Stomach (tissue), 19 donors: ENCODE measurements at places on chromosomes 3 and 15. TPM values are rescaled to one million over a fixed set of nuclear protein-coding genes. Genes with fewer than 3 reads are reported as not detected.

DNA sequence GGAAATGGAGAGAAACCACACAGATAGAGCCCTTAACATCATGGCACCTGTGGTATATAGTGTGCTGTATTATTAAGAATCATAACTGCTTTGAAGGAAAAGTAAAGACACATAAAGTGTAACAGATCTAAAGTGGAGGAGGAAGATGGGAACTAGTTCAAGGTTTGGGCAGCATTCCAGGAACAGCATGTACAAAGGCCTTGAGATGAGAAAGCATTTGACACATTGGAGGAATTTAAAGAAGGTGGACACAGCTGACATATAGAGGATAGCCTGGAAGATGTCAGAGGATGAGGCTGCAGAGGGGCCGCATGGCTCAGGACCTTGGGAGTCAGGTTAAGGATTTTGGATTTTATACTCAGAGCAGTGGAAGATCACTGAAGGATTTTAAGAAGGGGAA is 39.0 kb downstream of the LRTM1 start:
- no peak overlapping the region for H3K27ac ChIP-seq
- no peak overlapping the region for H3K4me3 ChIP-seq
- H3K27me3 ChIP-seq: no peaks in the 10 kb centered on the region
- DNase-seq: no peak

TADA3 gene
- polyA plus RNA-seq: 36.4 TPM

PARP3 gene
- 10.7 TPM for polyA plus RNA-seq

- H3K27me3 ChIP-seq: no peaks in the 10 kb centered on the region
- peaks cover 67% of the 10 kb centered on the region for H3K4me1 ChIP-seq
- peak overlapping the region; percentile 93 for H3K27ac ChIP-seq
- H3K4me3 ChIP-seq: no peak overlapping the region
These were observed 78.9 kb downstream of the RBPMS2 start for GRCh38 chr15:64696481-64696880.

GRCh38 chr15:88393719-88394519 is 73.3 kb downstream of the MRPL46 start:
- H3K27me3 ChIP-seq: no peaks in the 10 kb centered on the region
- H3K4me3 ChIP-seq: no peak overlapping the region
- H3K27ac ChIP-seq: peak overlapping the region; percentile 18
- no peak for DNase-seq

DNA sequence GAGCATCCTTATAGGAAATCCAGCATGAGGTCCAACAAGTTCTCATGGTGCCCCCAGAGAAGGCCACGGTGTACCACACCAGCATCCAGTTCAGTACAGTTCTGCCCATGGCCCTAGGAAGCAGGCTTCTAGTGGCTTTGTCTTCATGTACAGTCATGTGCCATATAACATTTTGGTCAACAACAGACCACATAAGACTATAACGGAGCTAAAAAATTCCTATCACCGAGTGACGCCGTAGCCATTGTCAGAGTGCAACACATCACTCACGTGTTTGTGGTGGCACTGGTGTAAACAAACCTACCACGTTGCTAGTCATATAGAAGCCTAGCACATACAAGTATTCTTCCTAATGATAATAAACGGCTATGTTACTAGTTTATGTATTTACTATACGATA is 209.0 kb downstream of the ARRDC4 start:
- peaks cover 5% of the 10 kb centered on the region for H3K27me3 ChIP-seq
- H3K27ac ChIP-seq: no peak overlapping the region
- H3K4me1 ChIP-seq: no peaks in the 10 kb centered on the region
- no peak for DNase-seq

CFAP91 gene
- polyA plus RNA-seq: 1.5 TPM

AVEN gene
- 8.6 TPM for polyA plus RNA-seq

CLRN1 gene
- not detected for polyA plus RNA-seq

- H3K4me3 ChIP-seq: no peak overlapping the region
- H3K36me3 ChIP-seq: no peaks in the 10 kb centered on the region
- H3K27me3 ChIP-seq: no peaks in the 10 kb centered on the region
- H3K4me1 ChIP-seq: peaks cover 14% of the 10 kb centered on the region
- H3K27ac ChIP-seq: no peak overlapping the region
These were observed 356.0 kb downstream of the SHQ1 start for GRCh38 chr3:72492240-72492639.

CGNL1 gene
- polyA plus RNA-seq: 8.2 TPM

DNA sequence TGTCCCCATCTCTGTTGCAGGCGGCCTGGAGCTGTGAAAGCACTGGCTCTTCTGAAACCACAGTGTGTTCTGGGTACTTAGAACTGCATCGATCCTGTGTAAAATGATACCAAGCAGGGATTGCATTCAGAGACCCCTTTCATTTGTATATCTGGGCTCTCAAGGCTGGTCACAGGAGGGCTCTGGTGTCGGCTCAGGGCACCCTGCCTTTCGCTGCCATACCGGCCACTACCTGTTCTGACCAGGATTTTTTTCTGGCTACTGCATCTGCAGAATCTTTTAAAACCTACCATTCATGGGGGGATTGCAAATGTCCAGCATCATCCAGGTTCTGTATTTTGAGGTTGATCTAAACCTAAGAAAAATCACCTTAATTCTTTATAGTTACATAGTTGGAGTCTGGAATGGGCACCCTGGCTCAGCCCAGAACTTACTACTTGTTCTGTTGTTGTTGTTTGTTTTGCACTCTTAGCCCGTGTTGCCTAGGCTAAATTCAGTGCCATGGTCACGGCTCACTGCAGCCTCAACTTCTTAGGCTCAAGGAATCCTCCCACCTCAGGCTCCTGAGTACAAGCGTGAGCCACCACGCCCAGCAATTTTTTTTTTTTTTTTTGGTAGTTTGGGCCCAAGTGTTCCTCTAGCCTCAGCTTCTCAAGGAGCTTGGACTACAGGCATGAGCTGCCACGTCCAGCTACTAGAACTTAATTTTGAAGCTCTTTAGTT is 52.7 kb downstream of the TRIM71 start:
- no peak overlapping the region for H3K4me3 ChIP-seq
- no peak for DNase-seq
- H3K27ac ChIP-seq: no peak overlapping the region
- no peaks in the 10 kb centered on the region for H3K36me3 ChIP-seq

MYO9A gene
- polyA plus RNA-seq: 2.2 TPM

DNA sequence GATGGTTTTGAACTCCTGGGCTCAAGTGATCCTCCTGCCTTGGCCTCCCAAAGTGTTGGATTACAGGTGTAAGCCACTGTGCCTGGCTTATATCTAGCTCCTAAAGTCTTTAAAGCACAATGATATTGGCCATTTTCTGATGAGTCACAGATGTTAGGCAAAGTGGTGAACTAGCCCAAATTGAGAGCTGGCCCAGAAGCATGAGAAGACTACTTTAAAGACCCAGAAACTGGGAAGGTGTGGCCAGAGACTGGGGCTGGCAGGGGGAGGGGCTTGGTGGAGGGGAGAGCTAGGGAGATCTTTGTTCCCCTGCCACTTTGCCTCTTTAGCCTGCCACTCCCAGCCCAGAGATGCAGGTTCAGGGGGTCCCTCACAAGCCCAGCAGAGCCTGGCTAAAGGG is 21.6 kb downstream of the CHRNA3 start:
- H3K4me1 ChIP-seq: no peaks in the 10 kb centered on the region
- H3K36me3 ChIP-seq: no peaks in the 10 kb centered on the region
- H3K27me3 ChIP-seq: no peaks in the 10 kb centered on the region
- no peak overlapping the region for H3K27ac ChIP-seq
- no peak for DNase-seq

DNA sequence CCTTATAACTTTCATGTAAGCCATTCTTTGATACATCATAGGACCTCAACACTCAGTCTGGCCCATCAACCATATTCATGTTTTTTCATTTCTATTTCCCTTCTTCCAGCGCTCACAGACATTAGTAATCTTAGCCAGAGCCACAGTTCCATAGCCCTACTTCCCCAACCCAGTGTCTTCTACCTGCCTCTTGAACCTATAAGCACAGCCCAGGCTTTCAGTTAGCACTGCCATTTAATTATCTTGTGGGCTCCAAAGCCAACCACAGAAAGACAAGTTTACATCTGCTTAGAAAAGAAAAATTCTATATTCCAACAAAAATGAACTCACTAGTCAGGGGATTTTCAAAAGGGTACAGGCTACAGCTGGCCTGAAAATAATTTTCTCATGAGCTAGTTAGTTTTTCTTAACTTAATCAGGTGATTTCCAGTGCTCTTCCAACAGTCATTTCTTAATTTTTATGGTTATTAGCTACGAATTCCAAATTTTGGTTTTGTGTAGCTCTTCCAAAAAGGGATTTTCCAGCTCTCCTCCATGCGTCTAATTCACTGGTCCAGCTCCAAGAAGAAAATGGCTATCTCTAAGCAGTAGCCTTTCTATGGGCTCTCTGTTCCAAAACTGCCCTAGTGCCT is 13.7 kb downstream of the CD200 start:
- no peaks in the 10 kb centered on the region for H3K36me3 ChIP-seq
- no peak for DNase-seq
- H3K4me3 ChIP-seq: no peak overlapping the region

TM6SF1 gene
- polyA plus RNA-seq: 0.75 TPM

BFSP2 gene
- 2.7 TPM for polyA plus RNA-seq

GRCh38 chr3:35971686-35972085 is 332.4 kb downstream of the ARPP21 start:
- peaks cover 8% of the 10 kb centered on the region for H3K4me1 ChIP-seq
- DNase-seq: no peak
- H3K27me3 ChIP-seq: no peaks in the 10 kb centered on the region

GRCh38 chr3:81995329-81995728 is 233.9 kb upstream of the GBE1 start:
- no peaks in the 10 kb centered on the region for H3K27me3 ChIP-seq
- no peak for DNase-seq
- no peaks in the 10 kb centered on the region for H3K36me3 ChIP-seq
- no peak overlapping the region for H3K4me3 ChIP-seq
- H3K27ac ChIP-seq: no peak overlapping the region

NPAP1 gene
- polyA plus RNA-seq: not detected

GRCh38 chr3:16290007-16290826 is 25.2 kb downstream of the OXNAD1 start:
- peaks cover 48% of the 10 kb centered on the region for H3K36me3 ChIP-seq
- H3K27ac ChIP-seq: no peak overlapping the region
- DNase-seq: peak; percentile 79
- peak overlapping the region; percentile 1 for H3K4me3 ChIP-seq

DNA sequence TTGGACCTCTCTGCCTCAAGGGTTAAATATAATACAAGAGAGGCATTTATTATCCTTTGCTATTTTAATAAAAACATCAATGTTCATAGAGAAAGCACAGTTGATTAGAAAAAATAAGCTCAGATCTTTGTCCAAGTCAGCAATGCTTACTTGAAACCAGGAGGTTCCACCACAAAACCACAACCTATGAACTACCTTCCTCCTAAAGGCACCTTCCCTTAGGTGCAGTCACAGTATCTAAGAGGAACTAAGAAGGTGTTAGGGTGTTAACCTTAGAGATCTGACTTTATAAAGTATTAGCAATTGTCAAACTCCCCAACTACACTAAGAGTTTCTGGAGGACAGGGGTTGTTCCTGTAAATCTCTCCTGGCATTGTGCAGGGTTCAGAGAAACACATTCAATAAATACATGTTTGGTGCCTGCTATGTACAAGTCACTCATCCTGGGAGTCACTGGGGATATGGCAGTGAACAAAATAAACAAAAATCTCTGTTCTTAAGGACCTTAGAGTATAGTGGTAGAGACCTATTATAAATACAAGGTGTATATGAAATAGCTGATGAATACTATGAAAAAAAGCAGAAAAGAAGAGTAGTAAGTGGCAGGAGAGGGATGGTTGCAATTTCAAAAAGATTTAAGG is 208.6 kb downstream of the NFKBIZ start:
- H3K27ac ChIP-seq: no peak overlapping the region
- H3K36me3 ChIP-seq: no peaks in the 10 kb centered on the region
- no peak overlapping the region for H3K4me3 ChIP-seq
- no peaks in the 10 kb centered on the region for H3K4me1 ChIP-seq

GRCh38 chr3:42205800-42206514 is 60.0 kb downstream of the CCK start:
- DNase-seq: no peak
- no peak overlapping the region for H3K27ac ChIP-seq
- H3K36me3 ChIP-seq: peaks cover 47% of the 10 kb centered on the region
- no peak overlapping the region for H3K4me3 ChIP-seq
- no peaks in the 10 kb centered on the region for H3K27me3 ChIP-seq
- no peaks in the 10 kb centered on the region for H3K4me1 ChIP-seq

DNA sequence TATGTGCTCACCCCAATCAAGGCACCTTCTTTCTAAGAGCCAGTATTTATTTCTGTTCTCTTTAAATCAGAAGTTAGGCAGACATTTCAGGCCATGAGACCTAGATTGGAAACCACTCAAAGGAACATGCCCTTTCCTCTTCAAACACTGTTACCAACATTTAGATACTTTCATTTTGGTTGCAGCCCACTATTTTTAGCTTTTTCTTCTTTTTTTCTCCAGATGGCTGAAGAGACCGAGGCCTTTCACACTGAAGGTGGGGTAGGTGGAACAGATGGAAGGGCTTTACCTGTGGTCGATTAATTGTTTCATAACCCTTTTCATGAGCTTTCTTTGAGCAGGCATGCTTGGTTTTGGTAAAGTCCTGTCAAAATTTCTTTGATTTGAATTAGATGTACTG is 10.9 kb upstream of the LZTFL1 start:
- H3K36me3 ChIP-seq: no peaks in the 10 kb centered on the region
- no peaks in the 10 kb centered on the region for H3K27me3 ChIP-seq
- H3K27ac ChIP-seq: no peak overlapping the region
- no peaks in the 10 kb centered on the region for H3K4me1 ChIP-seq

LRRC31 gene
- 4.0 TPM for polyA plus RNA-seq

DNA sequence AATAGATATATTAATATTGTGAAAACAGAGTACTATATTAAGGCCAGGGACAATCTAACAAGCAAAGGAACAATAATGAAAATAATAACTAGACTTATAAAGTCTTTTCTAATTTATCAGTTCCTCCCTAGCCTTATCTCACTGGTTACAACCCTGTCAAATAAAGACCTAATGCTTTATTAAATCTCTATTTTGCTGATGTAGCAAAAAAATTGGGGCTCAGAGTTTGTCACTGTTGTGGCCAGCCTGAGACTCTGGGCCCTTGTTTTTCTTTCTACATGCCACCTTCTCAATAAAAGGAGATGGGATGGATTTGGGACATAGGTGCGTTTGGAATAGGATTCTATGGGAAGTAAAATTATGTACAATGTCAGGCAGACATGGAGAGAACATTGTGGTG is 937.0 kb downstream of the IGSF11 start:
- no peaks in the 10 kb centered on the region for H3K36me3 ChIP-seq
- no peak overlapping the region for H3K4me3 ChIP-seq
- no peak for DNase-seq

DNA sequence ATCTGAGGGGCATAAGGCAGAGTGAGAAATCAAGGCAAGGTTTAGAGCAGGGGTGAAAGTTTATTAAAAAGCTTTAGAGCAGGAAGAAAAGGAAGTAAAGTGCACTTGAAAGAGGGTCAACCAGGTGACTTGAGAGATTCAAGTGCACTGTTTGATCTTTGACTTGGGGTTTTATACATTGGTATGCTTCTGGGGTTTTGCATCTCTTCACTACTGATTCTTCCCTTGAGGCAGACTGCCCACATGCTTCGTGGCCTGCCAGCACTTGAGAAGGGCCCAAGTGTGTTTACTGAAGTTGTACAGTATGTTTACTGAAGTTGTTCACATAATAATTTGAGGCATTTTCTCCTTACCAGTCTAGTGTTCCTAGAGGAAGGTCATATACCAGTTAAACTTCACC is 367.0 kb upstream of the UBE2E2 start:
- no peak overlapping the region for H3K27ac ChIP-seq
- H3K36me3 ChIP-seq: no peaks in the 10 kb centered on the region
- no peaks in the 10 kb centered on the region for H3K4me1 ChIP-seq
- no peak for DNase-seq
- no peaks in the 10 kb centered on the region for H3K27me3 ChIP-seq

- H3K27me3 ChIP-seq: no peaks in the 10 kb centered on the region
- no peak overlapping the region for H3K4me3 ChIP-seq
- H3K4me1 ChIP-seq: peaks cover 29% of the 10 kb centered on the region
- H3K36me3 ChIP-seq: no peaks in the 10 kb centered on the region
- DNase-seq: no peak
These were observed 60.4 kb upstream of the TRPM1 start for GRCh38 chr15:31161951-31162350.
